ENCODE measurements at places on chromosomes 4 and X. TPM values are rescaled to one million over a fixed set of nuclear protein-coding genes. Genes with fewer than 3 reads are reported as not detected.

DNA sequence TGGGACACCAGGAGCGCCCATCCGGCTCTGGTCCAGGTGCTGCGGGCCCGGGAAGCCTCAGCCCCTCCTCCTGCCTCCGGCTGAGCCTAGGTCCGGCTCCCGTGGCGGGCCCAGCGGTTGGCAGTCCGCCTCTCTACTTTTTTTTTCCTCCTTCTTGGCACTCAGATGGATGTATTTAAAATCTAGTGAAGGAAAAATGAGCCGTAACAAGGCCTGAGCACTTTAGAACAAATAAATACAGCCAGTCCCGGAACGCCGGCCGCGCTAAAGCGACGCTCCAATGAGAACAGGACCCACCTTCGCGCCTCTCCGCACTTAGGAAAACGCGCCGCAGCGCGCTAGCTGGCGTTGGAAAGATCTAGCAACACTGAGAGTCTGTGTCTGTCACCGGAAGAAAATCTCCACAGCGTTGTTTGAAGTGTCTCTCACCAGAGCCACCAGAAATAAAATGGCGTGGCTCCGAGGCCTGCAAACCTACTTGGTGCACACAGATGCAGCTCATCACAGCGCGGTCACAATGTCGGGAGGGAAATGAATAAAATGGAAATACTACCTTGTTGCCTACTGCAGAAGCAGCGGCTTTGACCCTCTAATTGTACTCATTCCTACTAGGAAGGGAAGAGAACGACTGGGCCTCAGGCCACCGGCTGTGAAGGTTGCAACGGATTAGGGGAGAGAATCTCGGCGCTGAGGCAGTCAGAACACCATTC, 4.7 kb downstream of the NEUROG2 start:
- H3K4me1 ChIP-seq, result peaks cover 45% of the 10 kb centered on the region
- no peak for DNase-seq

DNA sequence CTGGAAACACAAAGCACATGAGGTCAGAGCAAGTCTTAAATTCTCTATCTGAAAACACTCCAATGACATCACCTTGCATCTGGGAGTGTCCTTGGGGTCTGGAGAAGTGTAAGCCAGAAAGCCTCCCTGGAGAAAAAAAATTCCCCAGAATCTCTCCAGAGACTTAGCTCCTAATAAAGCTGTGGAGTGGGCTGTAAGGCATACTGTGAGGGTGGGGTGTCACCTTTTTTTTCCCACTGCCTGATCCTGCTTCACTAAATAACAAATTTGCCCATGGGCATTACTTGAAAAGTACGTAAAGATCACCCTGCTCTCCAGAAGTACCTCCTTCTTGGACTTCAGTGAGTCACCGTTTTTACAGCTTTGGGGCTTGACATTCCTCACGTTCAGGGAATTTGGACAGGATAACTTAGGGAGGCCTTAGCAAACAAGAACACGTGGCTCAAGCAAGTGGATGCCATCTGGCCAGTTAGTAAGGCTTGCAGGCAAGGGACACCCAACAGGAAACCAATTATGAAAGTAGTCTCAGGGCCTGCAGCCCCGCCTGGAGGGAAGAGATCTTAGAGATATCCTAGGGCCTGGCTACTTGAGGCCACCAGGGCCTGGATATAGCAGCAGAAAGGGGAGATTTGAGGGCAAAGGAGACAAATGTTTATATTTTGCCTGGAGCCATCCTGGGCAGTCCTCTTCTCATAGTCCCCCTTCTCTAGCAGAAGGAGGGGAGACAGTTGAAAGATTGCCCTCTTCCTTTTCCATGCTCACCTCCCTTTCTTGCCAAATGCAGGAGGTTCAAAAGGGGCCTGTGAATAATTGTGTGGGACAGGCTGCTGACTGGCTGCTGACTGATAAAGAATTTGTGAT, 60.1 kb upstream of the PLAC1 start:
- H3K27ac ChIP-seq, result no peak overlapping the region
- peaks cover 21% of the 10 kb centered on the region for H3K4me1 ChIP-seq
- DNase-seq, result peak; percentile 44
- H3K4me3 ChIP-seq, result no peak overlapping the region
- H3K27me3 ChIP-seq, result no peaks in the 10 kb centered on the region
- H3K36me3 ChIP-seq, result no peaks in the 10 kb centered on the region

GRCh38 chr4:15601862-15602261, 53.3 kb downstream of the FBXL5 start:
- H3K27me3 ChIP-seq, result no peaks in the 10 kb centered on the region
- H3K4me1 ChIP-seq, result no peaks in the 10 kb centered on the region
- H3K4me3 ChIP-seq, result no peak overlapping the region
- no peak for DNase-seq
- H3K36me3 ChIP-seq, result no peaks in the 10 kb centered on the region

DNA sequence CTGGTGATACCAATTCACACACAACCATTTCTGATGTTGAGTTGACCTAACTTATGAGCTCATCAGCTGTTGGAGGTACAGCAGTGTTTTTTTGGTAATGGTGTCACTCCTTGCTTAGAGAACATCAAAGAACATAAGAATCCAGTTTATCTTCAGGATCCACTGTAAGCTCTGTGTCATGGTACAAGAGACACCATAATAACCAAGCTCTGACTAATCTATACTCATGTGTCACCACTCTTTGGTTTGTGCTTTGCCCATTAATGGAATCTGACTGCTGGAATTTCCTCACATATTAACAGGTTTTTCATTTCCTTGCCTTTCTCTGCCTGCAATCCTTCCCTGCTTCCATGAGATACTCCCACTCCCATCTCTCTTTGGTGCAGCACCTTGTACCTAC, 735.1 kb upstream of the LCORL start:
- DNase-seq, result no peak
- no peaks in the 10 kb centered on the region for H3K4me1 ChIP-seq
- no peaks in the 10 kb centered on the region for H3K36me3 ChIP-seq
- no peak overlapping the region for H3K27ac ChIP-seq
- no peaks in the 10 kb centered on the region for H3K27me3 ChIP-seq
- H3K4me3 ChIP-seq, result no peak overlapping the region

DNA sequence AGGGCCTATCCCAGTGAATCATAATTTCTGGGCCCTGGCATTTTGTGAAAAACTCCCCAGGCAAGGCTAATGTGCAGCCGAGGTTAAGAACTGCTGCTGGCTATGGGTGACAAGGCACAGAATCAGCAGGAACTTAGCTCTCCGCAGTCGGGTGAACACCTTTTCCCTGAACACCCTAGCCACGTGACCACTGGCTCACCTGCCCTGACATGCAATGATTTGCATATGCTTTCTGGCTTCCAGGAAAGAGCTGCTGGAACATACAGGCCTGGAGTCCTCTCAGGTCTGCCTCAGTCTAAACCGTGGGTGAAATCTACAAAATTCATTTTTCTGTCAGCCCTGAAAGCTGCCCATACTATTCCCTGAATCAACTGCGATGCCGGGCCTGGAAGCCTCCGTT, 56.6 kb downstream of the ZNF827 start:
- H3K27ac ChIP-seq, result no peak overlapping the region
- no peaks in the 10 kb centered on the region for H3K27me3 ChIP-seq
- peak; percentile 88 for DNase-seq
- no peak overlapping the region for H3K4me3 ChIP-seq

The F8 gene
- total RNA-seq, result 5.7 TPM

The WDR19 gene
- total RNA-seq, result 32.9 TPM

The DGKK gene
- not detected for total RNA-seq

Measured in body of pancreas (tissue), 4 donors.